ENCODE measurements at places on chromosomes 16 and 17. TPM values are rescaled to one million over a fixed set of nuclear protein-coding genes. Genes with fewer than 3 reads are reported as not detected.

DNA sequence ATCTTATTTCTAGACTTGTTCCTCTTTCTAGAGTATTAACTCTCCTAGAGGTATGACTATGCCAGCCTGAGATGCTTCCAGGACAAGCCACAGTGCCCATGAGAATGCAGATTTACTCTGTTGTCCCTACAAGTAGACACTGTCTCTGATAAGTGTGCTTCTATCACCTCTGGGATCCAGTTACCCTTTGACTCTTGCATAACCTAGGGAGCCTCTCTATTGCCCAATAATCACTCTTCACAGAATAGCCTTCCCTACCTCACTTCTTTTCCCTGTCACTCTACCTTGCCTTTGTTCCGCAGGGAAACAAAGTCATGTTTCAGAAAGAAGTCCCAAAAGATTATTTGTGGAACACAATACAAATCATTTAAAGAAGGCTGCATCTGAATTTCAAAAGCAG, 1.6 kb upstream of the KRT34 start:
- H3K4me1 ChIP-seq = no peaks in the 10 kb centered on the region
- DNase-seq = no peak
- H3K36me3 ChIP-seq = no peaks in the 10 kb centered on the region
- H3K27me3 ChIP-seq = no peaks in the 10 kb centered on the region

Gene KCNH6
- not detected for total RNA-seq

DNA sequence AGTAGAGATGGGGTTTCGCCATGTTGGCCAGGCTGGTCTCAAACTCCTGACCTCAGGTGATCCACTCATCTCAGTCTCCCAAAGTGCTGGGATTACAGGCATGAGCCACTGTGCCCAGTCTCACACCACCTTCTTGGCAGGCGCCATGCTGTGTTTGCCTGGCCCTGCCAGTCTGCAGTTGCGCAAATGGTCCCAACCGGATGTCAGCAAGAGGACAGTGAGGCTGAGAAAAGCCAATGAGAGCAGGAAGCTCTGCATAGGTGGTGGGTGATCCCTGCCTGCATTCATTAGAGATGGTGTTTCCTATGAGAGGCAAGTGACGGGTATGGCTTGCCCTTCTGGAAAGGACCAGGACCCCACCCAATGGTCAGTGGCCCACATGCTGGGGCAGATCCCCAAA, 59.3 kb downstream of the PECAM1 start:
- H3K36me3 ChIP-seq = no peaks in the 10 kb centered on the region
- H3K4me3 ChIP-seq = no peak overlapping the region
- DNase-seq = no peak

Gene ZSCAN10
- not detected for total RNA-seq

GRCh38 chr17:41717408-41718286, 5.5 kb downstream of the GAST start:
- H3K4me3 ChIP-seq = no peak overlapping the region
- DNase-seq = no peak
- H3K4me1 ChIP-seq = no peaks in the 10 kb centered on the region
- no peaks in the 10 kb centered on the region for H3K36me3 ChIP-seq
- no peaks in the 10 kb centered on the region for H3K27me3 ChIP-seq
- no peak overlapping the region for H3K27ac ChIP-seq

DNA sequence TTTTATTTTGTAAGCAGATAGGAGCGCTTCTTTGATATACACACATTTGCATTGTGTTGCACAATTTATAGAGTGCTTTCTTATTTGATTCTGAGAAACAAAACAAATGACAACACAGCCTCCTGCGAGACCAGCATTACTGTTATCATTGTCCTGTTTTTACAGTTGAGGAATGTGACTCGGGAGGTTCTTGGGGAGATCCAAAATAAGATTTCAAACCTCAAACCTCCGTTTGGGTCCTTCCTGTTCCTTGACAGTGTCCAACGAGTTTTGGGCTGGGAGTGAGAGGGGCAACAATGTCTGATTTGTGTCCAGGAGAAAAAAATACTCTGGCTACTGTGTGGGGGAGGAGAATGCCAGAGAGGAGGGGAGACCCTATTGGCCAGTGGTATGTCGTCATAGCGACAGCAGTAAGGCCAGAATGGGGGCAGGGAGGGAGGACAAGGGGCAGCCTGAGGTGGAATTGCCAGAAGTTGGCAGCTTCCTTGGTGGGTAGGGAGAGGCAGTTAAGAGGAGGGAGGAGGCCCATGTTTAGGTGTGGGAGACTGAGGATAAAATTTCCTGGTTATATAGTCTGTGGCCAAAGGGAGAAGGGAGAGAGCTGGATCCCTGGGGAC, 45.5 kb downstream of the TMEM132E start:
- H3K4me3 ChIP-seq = no peak overlapping the region
- DNase-seq = no peak
- H3K36me3 ChIP-seq = no peaks in the 10 kb centered on the region
- H3K4me1 ChIP-seq = no peaks in the 10 kb centered on the region
- peaks cover 22% of the 10 kb centered on the region for H3K27me3 ChIP-seq

GRCh38 chr17:58330997-58331814, 2.6 kb upstream of the TSPOAP1 start:
- H3K36me3 ChIP-seq = no peaks in the 10 kb centered on the region
- H3K4me3 ChIP-seq = peak overlapping the region; percentile 17
- H3K27ac ChIP-seq = peak overlapping the region; percentile 42
- H3K27me3 ChIP-seq = peaks cover 17% of the 10 kb centered on the region
- no peak for DNase-seq

- DNase-seq = no peak
- H3K27me3 ChIP-seq = peaks cover 47% of the 10 kb centered on the region
- no peaks in the 10 kb centered on the region for H3K36me3 ChIP-seq
- H3K4me3 ChIP-seq = no peak within 1 kb of the TSS
These were observed at the start of gene OTOP3 for GRCh38 chr17:74935585-74936469. OTOP3 (plus strand) TSS chr17:74935898; CDS start chr17:74935922, 24 bp downstream.

GRCh38 chr16:29844575-29845331, 18.3 kb downstream of the CDIPT start:
- H3K36me3 ChIP-seq = no peaks in the 10 kb centered on the region
- H3K4me1 ChIP-seq = no peaks in the 10 kb centered on the region
- no peak for DNase-seq
- H3K4me3 ChIP-seq = no peak overlapping the region

DNA sequence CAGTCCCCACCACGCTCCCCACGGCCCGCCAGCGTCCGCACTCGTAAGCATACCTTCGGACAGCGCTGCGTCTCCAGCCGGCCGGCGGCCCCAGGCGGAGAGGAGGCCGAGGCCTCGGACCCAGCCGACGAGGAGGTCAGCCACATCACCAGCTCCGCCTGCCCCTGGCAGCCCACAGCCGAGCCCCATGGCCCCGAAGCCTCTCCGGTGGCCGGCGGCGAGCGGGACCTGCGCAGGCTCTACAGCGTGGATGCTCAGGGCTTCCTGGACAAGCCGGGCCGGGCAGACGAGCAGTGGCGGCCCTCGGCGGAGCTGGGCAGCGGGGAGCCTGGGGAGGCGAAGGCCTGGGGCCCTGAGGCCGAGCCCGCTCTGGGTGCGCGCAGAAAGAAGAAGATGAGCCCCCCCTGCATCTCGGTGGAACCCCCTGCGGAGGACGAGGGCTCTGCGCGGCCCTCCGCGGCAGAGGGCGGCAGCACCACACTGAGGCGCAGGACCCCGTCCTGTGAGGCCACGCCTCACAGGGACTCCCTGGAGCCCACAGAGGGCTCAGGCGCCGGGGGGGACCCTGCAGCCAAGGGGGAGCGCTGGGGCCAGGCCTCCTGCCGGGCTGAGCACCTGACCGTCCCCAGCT, 4.9 kb downstream of the TPSG1 start:
- no peak overlapping the region for H3K27ac ChIP-seq
- DNase-seq = no peak
- no peaks in the 10 kb centered on the region for H3K4me1 ChIP-seq
- no peak overlapping the region for H3K4me3 ChIP-seq

- no peak overlapping the region for H3K4me3 ChIP-seq
- H3K36me3 ChIP-seq = no peaks in the 10 kb centered on the region
- no peaks in the 10 kb centered on the region for H3K27me3 ChIP-seq
These were observed 11.8 kb downstream of the CYB5B start for GRCh38 chr16:69435977-69436820.

DNA sequence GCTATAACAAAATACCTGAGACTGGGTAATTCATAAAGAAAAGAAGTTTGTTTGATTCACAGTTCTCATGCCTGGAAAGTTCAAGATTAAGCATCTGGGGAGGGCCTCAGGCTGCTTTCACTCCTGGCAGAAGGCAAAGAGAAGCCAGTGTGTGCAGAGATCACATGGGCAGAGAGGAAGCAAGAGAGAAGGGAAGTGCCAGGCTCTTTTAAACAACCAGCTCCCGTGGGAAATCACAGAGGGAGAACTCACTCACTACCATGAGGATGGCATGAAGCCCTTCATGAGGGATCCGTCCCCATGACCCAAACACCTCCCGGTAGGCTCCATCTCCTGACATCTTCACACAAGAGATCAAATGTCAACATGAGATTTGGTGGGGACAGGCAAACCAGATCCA, 501.6 kb downstream of the MAF start:
- no peak overlapping the region for H3K4me3 ChIP-seq
- peak; percentile 12 for DNase-seq
- no peak overlapping the region for H3K27ac ChIP-seq
- no peaks in the 10 kb centered on the region for H3K36me3 ChIP-seq

- no peaks in the 10 kb centered on the region for H3K27me3 ChIP-seq
- H3K27ac ChIP-seq = peak overlapping the region; percentile 87
- peaks cover 20% of the 10 kb centered on the region for H3K36me3 ChIP-seq
- peak overlapping the region; percentile 34 for H3K4me3 ChIP-seq
- peaks cover 72% of the 10 kb centered on the region for H3K4me1 ChIP-seq
These were observed 23.1 kb downstream of the CDC42EP4 start for GRCh38 chr17:73288534-73289302.
